ENCODE measurements at places on chromosomes 7 and 10. TPM values are rescaled to one million over a fixed set of nuclear protein-coding genes. Genes with fewer than 3 reads are reported as not detected.

The CACNB2 gene
- not detected for total RNA-seq

The OR2AE1 gene
- not detected for total RNA-seq

The PDK4 gene
- 0.24 TPM for total RNA-seq

The ACTR3C gene
- 10.0 TPM for total RNA-seq

The TLX1 gene
- total RNA-seq = 0.33 TPM

The SH2D4B gene
- total RNA-seq = 0.13 TPM

The GNGT1 gene
- 0.83 TPM for total RNA-seq

The MMRN2 gene
- total RNA-seq = 2.0 TPM

The MKI67 gene
- total RNA-seq = 86.5 TPM

The GPAM gene
- 8.0 TPM for total RNA-seq

The FAS gene
- total RNA-seq = 0.36 TPM

The TIMM23 gene
- total RNA-seq = 148 TPM

The MMD2 gene
- not detected for total RNA-seq

The CCDC71L gene
- total RNA-seq = 108 TPM

The NEURL1 gene
- 0.20 TPM for total RNA-seq

The CACNA2D1 gene
- 0.49 TPM for total RNA-seq

The TSPAN14 gene
- total RNA-seq = 89.2 TPM

The AKR1C8 gene
- 0.24 TPM for total RNA-seq

The VPS37D gene
- 1.1 TPM for total RNA-seq

The IRF5 gene
- total RNA-seq = 0.20 TPM

The CALHM3 gene
- not detected for total RNA-seq

The MOGAT3 gene
- not detected for total RNA-seq

The UNCX gene
- total RNA-seq = not detected

The EVX1 gene
- total RNA-seq = not detected

The GIMAP6 gene
- total RNA-seq = 0.38 TPM

The BRAT1 gene
- 49.6 TPM for total RNA-seq

The GPR15LG gene
- total RNA-seq = not detected

The IFIT1B gene
- not detected for total RNA-seq

The FGL2 gene
- total RNA-seq = 0.11 TPM

The UPK3B gene
- total RNA-seq = 0.38 TPM

The CCDC146 gene
- total RNA-seq = 0.18 TPM

The SPDYE9 gene
- total RNA-seq = not detected

The AOAH gene
- total RNA-seq = not detected

The ZNF282 gene
- total RNA-seq = 54.6 TPM

The ITGA8 gene
- not detected for total RNA-seq

The CPA2 gene
- 0.84 TPM for total RNA-seq

The CCDC186 gene
- 3.3 TPM for total RNA-seq

The HOXA5 gene
- total RNA-seq = not detected

The ZNF804B gene
- 0.07 TPM for total RNA-seq

The JCAD gene
- not detected for total RNA-seq

The ACSM6 gene
- total RNA-seq = not detected

The TM9SF3 gene
- total RNA-seq = 63.1 TPM

The HOXA9 gene
- total RNA-seq = not detected

The HOXA1 gene
- not detected for total RNA-seq

The ZNF138 gene
- 15.7 TPM for total RNA-seq

The DKK1 gene
- 0.25 TPM for total RNA-seq

The LRIT1 gene
- not detected for total RNA-seq

The CUL2 gene
- 41.6 TPM for total RNA-seq

The FBXO24 gene
- total RNA-seq = 0.95 TPM

The TFPI2 gene
- total RNA-seq = 0.11 TPM

The ZNF25 gene
- 1.6 TPM for total RNA-seq

The CCDC3 gene
- 0.04 TPM for total RNA-seq

The TBX20 gene
- not detected for total RNA-seq

The AASS gene
- 0.25 TPM for total RNA-seq

The ZNF735 gene
- total RNA-seq = not detected

The ELAPOR2 gene
- total RNA-seq = 36.3 TPM

Measured in K562 (cell line).